Peyer's patch (tissue), 4 donors: ENCODE measurements at places on chromosomes 7 and 10. TPM values are rescaled to one million over a fixed set of nuclear protein-coding genes. Genes with fewer than 3 reads are reported as not detected.

KAZALD1 gene
- total RNA-seq: 25.9 TPM

RASA4B gene
- 33.8 TPM for total RNA-seq

HOXA10 gene
- 17.3 TPM for total RNA-seq

TFEC gene
- 23.6 TPM for total RNA-seq

- DNase-seq: no peak
- H3K4me1 ChIP-seq: peaks cover 23% of the 10 kb centered on the region
- H3K4me3 ChIP-seq: peak overlapping the region; percentile 72
- H3K27me3 ChIP-seq: no peaks in the 10 kb centered on the region
These were observed 676 bp downstream of the TCAF1 start for GRCh38 chr7:143901332-143901667.

DNA sequence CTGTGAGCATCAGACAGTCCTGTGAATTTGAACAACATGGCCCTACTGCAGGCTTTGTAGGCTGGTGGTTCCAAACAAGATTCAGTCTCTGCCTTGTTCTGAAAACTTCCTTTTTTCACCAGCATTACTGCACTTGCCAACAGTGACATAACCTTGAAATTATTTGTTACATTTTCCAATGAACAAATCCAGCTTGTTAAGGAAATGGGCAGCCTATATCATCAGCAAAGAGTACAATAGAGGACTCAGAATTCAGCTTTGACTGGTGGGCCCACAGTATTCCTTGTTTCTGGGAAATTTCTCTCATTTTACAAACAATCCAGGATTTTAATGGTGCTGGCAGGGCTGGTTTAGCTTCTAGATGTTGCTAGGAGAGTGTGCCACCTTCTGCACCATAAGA, 703.7 kb upstream of the FZD8 start:
- no peak for DNase-seq
- H3K27ac ChIP-seq: no peak overlapping the region
- H3K36me3 ChIP-seq: no peaks in the 10 kb centered on the region
- no peak overlapping the region for H3K4me3 ChIP-seq

DNA sequence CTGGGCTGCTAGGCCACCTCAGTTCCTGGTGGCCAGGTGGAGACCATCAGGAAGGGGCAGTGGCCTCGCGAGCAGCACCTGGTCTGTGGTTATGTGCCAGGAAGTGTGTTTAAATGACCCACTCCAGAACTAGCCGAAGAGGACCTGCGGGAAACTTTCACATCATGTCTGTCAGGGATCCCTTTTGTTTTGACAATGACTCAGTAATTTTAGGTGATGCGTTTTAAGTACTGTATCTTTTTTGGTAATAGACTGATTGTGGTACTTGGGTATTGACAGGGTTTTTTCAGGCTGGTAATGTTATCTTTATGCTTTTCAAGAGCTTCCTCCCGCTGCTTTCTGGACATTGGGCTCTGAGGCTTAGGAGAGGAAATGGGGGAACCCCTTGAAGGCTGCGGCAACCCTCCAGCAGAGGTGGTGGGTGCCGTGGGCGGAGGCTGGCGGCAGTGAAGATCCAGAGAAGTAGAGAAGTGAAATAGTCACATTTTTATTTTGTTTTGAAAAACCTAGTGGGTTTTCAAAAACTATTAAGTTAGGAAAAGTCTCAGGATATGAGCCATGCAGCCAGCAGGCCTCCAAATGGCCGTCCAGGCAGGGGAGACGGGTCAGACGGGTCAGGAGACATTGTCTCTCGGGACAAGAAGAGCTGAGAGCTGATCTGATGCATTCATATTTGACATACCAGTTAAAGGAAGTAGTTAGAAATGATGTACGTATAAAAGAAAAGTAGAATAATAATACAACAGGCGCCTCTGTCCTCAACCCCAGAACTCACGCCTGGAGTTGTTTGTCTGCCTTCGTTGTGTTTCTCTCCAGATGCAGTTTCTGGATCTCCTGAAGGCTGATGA, 27.7 kb downstream of the PPP2R2D start:
- H3K36me3 ChIP-seq: no peaks in the 10 kb centered on the region
- H3K27ac ChIP-seq: no peak overlapping the region

DNA sequence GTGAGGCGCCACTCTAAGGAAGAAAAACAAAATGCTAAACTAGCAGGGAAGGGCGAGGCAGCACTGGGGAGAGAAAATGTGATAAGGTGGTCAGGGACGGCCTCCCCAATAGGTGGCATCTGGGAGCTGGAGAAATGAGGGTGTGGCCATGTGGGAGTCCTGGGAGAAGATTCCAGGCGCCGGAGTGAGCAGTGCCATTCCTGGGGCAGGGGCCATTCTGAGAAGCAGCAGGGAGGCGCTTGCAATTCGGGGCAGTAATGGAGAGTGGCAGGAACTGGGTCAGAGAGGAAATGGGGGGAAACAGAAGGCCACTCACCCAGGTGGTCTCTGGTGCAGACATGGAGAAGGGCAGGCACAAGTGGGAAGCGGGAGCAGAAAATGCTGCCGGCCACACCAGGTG, 61.8 kb upstream of the LRRC18 start:
- no peak overlapping the region for H3K27ac ChIP-seq
- no peaks in the 10 kb centered on the region for H3K4me1 ChIP-seq
- H3K36me3 ChIP-seq: no peaks in the 10 kb centered on the region
- DNase-seq: no peak
- no peak overlapping the region for H3K4me3 ChIP-seq

GRCh38 chr7:157211690-157212089, 73.0 kb downstream of the UBE3C start:
- H3K4me3 ChIP-seq: no peak overlapping the region
- no peak overlapping the region for H3K27ac ChIP-seq
- no peaks in the 10 kb centered on the region for H3K4me1 ChIP-seq

DNA sequence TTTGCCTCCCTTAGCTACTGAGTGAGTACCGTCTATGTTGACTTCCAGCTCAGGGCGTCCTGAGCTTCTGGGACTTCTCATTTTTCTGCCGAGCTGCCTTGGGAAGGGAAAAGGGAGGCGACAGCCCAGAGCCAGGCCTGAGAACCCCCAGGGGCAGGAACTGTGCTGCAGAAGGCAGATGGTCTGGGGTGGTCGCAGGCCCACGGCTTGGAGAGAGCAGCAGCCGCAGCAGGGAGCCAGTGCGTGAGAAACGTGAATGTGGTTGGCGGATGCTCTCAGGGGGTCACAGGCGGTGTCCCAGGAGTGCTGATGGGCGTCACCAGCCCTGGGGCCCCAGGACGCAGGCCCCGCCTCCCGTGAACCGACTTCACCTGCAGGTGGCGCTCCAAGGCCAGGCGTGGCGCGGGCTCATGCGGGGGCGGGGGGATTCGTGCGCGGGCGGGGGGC, 9.2 kb upstream of the PWWP2B start:
- no peaks in the 10 kb centered on the region for H3K36me3 ChIP-seq
- no peak overlapping the region for H3K4me3 ChIP-seq
- no peak overlapping the region for H3K27ac ChIP-seq
- DNase-seq: peak; percentile 81

DNA sequence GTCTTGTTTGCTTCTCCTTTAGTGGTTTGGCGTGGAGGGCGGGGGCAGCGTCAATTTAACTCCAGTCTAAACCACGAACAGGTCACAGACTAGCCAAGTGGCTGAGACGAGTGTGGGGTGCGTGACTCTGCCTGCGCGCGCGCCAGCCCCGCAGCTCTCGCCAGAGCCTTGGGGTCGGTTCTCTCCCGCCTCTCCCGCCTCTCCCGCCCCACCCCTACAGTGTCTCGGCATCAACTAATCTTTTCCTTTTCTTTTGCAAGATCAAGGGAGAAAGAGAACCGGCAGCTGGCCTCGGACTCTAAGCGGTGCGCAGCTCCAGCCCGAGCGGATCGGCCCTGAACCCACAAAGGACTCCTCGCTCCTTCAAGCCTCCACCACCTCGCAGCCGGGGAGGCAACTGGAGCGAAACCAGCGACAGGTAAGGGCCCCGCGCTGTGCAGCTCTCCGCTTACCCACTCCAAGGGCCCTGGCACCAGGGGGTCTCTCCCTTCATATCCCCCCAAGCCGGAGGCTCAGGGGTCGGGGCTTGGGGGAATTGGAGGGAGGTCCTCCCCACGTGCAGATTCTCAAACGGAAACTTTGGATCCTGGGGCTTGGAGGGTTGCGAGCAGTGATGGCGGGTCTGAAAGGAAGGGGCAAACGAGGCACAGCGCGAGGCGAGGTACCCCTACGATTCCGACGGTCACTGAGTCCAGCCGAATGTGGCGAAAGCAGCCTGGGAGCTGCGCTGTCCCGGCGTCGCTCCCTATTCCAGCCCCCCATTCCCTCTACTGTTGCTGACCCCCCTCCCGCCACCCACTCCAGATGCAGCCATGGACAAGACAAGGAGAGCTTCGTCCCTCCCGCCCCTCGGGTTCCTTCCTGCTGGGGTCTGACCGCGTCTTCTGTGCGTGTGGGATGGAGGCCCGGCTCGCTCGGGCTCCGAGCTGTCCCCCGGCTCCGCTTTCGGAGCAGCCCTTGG, 829 bp downstream of the CHRM2 start:
- no peaks in the 10 kb centered on the region for H3K4me1 ChIP-seq
- H3K27ac ChIP-seq: no peak overlapping the region
- DNase-seq: no peak
- no peaks in the 10 kb centered on the region for H3K36me3 ChIP-seq

DNA sequence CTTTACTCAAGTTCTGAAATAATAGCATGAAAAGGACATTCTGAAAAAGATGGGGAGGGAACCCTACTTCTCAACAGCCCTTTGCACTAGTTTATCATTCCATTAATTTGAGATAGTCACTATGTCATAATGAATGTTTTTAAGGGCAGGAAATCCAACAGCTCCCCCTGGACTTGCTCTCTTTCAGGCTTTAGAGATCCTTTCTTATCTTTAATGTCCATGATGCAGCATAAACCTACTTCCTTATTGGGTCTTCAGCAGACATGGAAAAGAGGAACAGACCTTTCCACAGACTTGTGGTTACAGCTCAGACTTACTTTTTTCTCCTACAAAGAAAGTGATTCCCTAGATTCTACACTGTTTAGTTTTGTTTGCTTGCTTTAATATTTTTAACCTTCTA, 87.3 kb downstream of the IDE start:
- peaks cover 71% of the 10 kb centered on the region for H3K36me3 ChIP-seq
- no peak for DNase-seq
- H3K4me1 ChIP-seq: no peaks in the 10 kb centered on the region
- H3K27ac ChIP-seq: no peak overlapping the region
